Stimulated activated CD8-positive, alpha-beta memory T cell treated with anti-CD3 and anti-CD28 coated beads, Interleukin-2, amount 100 ng/mL, for 1 hour (primary cell): ENCODE measurements at places on chromosomes 11 and 22.

- no peak for DNase-seq
Measured at GRCh38 chr22:30348809-30349208, 7.9 kb downstream of the SF3A1 start.

- DNase-seq = peak; percentile 66
Measured at GRCh38 chr22:49929211-49929979, 11.0 kb downstream of the CRELD2 start.

DNA sequence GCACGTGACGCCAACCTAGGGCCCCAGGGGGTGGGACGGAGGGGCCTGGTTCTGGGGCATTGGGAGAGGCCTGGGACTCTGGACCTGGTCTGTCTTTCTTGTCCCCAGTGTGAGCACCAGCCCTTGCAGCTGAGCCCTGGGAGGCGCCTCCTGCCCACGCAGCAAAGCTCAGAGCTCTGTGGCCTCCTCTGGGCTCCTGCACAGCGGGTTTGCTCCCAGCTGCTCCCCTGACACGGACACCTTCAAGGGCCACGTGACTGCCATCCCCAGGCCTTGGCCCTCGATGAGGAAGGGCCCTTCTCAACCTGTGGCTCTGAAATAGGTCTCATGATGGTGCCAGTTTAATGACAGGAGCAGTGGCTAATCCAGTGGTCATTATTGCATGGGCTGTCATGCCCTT is 31.5 kb upstream of the CCDC188 start:
- no peak for DNase-seq

- peak; percentile 85 for DNase-seq
Measured at GRCh38 chr22:21938071-21938822, 14.4 kb downstream of the PPM1F start.

DNA sequence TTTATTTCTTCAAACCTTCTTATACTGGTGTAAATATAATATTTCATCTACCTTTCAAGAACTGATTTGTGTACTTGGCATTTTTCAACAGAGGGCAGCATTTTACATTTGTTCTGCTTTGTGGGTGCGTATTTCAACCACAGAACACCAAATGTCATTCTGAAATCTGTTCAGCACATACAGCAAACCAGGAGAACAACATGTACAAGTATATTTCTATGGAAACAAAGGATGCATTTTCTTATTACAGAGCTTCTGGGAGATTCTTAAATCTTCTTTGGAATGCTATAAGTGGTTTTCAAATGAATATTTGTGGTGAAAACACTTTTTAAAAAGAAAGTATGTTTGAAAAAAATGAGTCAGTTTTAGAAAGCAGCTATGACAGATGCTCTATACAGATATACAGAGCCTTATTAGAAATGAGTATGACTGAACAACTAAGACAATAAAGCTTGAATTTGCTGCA is 946.0 kb downstream of the FAM181B start:
- no peak for DNase-seq

GRCh38 chr11:134668076-134668475 is 256.0 kb upstream of the B3GAT1 start:
- no peak for DNase-seq

- no peak for DNase-seq
Measured at GRCh38 chr22:37806409-37807333, 1.1 kb upstream of the GCAT start.

DNA sequence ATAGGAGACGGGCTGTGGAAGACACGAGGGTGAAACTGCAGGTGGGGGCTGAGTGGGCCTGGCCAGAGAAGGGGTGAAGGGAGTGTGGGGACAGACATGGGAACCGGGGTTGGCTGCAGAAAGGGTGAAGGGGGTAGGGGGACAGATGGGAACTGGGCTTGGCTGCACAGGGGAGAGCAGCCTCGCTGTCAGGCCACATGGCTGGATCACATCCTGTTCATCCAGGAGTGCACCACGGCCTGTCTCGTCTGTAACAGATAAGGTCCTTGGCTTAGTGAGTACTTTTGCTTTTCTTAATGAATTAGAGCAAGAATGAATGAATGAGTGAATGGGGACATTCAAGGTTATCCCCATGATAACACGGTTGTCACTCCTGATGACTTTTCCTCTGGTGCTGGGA is 13.5 kb downstream of the FBLN1 start:
- no peak for DNase-seq

DNA sequence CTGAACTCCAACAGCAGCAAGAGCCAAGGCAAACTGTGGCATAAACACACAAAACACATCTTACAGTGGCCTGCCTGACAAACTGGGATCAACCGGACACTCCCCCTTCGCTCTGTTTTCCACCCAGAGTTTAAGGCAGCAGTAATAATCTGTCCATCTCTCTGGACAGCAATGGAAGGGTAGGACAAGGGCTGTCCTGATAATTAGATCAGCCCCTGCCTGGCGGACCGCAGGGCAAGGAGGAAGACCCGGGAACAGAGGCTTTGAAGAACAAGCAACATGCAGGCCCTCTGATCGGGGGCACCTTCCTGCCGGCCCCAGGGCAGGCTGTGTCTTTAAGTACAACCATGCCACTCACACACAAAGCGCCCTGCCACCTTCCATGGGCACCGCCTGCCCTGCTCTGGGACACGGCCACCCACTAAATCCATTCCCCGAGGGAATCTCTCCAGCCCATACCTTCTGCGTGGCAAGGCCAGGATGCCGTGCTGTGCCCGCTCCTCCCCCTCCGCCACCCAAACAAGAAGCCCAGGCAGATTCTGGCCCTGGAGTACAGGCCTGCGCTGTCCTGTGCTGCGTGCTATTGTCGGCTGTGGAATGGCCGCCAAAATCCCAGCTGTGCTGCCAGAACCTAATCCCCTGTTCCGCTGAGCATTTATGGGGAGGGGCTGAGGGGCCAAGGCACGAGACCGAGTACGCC is 38.8 kb downstream of the NUMA1 start:
- DNase-seq = peak; percentile 13

DNA sequence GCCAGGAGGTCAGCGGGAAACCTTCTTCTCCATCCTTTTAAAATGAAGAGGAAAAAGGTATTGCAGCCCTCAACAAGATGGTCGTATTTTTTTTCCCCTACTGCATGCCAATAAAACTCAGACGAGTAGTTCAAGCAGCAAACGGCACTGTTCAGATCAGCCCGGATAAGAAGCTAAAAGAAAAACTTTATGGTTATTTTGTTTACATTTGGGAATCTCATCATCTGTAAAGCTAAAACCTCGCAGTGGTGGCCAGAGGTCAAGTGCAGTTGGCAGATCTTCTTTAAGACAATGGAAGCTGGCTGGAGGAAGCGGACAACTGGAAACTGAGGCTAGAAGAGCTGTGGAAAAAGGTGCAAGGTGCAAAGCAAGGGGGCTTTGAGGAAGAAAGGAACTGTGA is 31.0 kb upstream of the CHRM4 start:
- DNase-seq = no peak

GRCh38 chr11:34120651-34121050 is 15.2 kb downstream of the NAT10 start:
- no peak for DNase-seq

DNA sequence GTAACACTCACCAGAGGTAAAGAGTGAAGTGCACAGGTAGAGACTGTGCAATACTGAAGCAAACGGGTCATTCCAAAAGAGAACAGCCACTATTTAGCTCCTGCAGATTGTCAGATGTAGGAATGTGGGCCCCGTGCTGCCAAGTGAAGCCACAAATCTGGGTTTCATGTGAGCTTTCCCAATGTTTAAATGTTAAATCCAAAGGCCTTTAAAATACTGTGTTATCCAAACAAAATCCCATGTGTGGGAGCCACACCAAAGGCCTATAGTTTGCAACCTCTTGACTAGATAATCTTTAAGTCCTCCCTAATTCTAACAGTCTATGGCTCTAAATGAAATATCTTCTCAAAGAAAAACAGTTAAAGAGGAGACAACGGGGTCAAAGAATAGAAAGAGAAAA is 43.3 kb downstream of the RBFOX2 start:
- DNase-seq = no peak

- no peak for DNase-seq
Measured at GRCh38 chr11:115741376-115742107, 237.3 kb upstream of the CADM1 start.

GRCh38 chr11:17791144-17791543 is 56.6 kb downstream of the KCNC1 start:
- DNase-seq = no peak

DNA sequence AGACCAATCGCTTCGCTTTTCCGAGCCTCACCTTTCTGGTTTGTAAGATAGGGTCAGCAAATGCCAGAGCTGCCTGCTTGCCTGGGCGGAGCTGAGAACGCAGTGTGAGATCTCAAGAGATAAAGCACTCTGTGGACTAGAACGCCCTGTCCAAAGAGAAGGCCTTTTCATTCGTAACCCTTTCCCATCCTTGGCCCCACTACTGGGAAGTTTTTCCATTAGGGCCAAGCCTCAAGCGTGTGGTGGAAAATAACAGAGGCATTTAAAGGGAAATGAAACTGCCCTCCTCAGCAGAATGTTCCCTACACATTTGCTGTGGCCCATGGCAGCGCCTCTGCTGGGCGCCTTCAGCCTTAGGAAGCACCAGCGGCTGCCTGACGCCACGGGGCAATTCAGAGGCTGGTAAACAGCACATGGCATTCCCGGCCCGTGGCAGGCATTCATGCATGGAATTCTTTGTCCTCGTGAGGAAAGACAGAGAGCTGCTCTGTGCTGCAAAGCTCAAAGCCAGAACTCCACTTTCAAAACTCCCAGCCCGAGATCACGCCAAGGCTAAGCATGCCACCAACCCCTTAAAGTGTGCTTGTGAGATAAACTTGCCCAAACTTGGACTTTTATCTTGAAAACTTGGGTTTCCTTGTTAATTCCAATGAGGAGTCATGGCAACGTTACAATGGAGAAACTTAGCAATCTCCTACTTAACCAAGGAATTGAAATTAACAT is 38.1 kb downstream of the AHNAK start:
- no peak for DNase-seq

DNA sequence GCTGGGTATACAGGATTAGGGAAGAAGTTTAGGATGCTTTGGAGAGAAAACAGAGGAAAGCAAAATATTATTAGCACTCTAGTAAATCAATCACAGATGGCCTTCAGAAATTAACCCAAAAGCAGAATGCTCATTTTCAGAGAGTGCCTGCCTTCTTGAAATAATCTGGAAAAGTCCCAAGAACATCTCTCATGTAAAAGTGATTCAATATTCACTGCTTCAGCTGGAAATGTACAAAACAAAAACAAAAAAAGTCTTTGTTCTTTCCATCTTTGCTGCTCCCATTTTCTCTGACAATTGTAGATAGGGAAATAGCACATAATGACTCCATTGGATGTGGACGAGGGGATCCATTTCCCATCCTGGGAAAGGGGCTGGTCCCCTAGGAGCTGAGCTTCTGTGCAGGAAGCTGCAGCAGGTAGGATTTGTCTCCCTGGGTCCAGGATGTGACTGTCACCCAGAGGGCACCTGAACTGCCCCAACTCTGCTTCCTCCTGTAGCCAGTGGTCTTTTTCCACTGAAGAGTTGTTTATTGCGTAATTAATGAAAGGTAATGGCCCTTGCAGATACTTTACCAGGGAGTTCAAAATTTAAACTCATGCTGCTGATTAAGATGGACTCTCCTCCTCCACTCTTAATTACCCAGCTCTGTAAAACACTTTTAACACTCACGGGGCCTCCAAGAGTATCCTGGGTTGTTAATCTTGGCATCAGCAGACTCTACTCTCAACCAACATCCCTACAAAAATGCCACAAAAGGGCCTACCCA is 57.9 kb downstream of the SC5D start:
- no peak for DNase-seq

DNA sequence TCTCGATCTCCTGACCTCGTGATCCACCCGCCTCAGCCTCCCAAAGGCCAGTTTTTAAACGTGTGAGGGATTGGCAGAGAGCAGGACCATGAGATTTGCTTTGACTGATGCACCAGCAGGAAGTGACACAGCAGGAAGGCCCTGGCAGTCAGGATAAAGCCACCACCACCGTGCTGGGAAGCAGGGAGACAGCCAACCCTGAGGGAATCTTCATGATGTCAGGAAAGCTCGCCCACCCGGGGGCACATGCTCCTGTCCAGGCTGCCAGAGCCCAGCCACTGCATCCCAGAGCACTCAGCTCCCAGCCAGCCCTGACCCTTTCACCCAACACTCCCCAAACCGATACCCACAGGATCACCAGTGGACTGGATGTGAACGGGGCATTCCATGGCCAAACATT is 6.1 kb downstream of the TUBGCP6 start:
- DNase-seq = no peak

DNA sequence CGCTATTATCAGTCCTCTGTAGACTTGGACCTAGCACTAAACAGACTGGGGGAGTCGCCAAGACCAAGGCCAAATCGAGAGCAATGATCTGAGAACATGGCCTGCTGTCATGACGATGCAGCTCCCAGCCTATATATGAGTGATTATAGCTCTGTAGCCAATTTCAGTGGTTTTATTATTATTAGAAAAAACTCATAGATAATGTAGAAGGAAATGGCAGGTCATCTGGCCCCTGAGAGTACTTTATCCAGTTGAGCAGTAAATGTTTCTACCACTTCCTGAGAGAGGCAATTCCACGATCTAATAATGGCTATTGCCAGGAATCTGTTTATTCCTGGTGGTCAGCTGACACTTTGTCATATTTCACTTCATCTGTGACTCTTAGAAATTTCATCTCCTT is 666.7 kb downstream of the OPCML start:
- no peak for DNase-seq

DNA sequence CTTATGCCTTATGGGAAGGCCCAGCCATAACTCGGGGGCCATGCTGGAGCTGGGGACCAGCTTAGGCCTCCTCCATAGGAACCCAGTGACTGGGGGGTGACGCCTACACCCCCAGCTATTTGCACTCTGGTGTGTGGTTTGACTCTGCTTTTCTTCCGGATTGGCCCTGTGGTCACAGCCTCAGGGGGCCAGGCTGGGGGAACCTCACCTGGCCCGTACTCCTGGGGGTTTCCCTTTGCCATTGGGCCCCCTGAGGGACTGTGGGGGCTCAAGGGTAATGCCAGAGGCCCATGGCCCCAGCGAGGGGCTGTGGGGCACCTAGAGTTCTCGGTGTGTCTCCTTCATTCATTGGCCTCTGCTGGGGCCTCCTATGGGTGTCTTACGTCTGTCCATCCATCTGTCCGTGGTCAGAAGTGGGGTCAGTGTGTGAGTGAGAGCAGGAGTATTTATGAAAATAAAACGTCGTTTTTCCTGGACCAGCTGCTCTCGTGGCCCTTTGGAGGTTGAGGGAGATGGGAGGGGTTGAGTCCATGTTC is 6.3 kb upstream of the SH3BP1 start:
- DNase-seq = no peak

DNA sequence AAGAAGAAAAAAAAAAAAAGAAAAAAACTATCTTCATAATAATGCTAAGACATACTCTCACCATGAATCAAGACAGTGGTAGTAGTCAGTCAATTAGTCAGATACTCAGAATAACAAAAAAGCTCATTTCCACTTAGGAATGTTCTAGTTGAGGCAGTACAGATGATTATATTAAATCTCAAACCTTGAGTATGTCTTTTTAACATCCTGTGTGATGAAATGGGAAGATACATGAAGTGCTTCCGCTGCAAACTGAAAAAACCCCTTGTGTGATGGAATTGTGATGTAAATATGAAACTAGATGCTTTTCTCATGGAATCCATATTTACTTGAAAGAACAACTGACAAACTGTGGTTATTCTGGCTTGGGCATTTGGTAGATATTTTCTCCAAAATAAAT is 13.7 kb downstream of the AMOTL1 start:
- DNase-seq = no peak

GRCh38 chr11:1547467-1548098 is 24.5 kb downstream of the DUSP8 start:
- DNase-seq = no peak

GRCh38 chr22:45353786-45354185 is 44.1 kb downstream of the FAM118A start:
- DNase-seq = no peak

- no peak for DNase-seq
Measured at GRCh38 chr22:40727070-40727963, 48.0 kb downstream of the MCHR1 start.
